PC-9 (cell line): ENCODE measurements at places on chromosomes 2 and 18. TPM values are rescaled to one million over a fixed set of nuclear protein-coding genes. Genes with fewer than 3 reads are reported as not detected.

DNA sequence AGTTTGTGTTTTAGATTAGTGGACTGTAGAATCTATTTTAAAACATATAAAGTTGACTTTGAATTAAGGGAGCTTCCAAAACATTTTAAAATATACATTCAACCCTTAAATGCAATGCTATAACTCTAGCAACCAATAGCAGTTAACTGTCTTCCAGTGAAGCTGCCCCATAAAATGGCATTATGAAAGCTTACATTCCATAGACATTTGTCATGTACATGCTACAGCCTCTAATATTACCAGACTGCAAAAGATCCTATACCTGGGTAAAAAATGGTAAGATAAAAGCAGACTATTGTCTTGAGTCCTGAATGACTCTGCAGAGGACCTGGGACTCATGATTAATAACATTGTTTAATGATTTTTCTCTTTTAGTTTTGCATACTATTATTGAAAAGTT, 489.4 kb downstream of the LRP1B start:
- no peak overlapping the region for H3K4me3 ChIP-seq
- no peaks in the 10 kb centered on the region for H3K27me3 ChIP-seq
- no peaks in the 10 kb centered on the region for H3K36me3 ChIP-seq
- H3K4me1 ChIP-seq, result no peaks in the 10 kb centered on the region

DNA sequence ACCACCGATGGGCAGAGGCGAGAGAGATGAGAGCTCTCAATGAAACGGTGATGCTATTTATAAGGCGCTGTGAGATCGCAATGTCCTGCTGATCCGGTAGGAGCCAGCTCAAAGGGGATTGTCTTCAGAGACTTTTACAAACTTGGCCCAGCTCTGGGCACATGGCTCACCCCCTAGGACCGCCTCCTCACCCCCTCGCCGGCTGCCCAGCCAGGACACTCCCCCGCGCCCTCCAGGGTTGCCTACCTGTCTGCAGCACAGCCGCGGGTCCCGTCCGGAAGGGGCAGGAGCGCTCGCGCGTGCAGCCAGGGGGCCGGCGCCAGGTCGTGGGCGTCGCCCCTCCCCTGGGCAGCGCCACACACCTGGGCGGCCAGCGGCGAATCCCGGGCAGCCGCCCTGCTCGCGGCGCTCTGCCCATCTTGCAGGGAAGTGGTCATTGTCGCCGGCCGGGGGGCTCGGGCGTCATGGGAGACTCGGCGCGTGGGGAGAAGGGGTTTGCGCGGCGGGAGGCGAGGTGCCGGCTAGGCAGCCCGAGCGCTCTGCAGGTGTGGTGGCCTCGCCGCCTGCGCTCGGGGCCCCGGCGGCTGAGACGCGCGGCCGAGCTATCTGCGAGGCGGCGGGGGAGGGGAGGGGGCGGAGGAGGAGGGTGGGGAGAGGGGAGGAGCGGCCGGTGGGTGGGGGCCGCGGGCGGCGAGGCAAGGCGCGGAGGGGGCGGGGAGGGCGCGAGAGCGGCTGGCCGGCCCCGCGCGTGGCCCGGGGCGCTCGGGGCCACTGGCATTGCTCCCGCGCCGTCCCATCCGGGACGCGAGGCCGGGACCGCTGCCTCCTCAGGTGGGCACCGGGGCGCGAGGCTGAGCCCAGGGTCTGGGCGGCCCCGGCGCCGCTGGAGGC, at the start of gene GRB14:
GRB14 (minus strand) TSS at position 610 of the 891 bp plus-strand sequence; CDS start at position 437, 173 bp downstream.
- DNase-seq, result peak; percentile 59
- peak within 1 kb of the TSS; percentile 63 for H3K4me3 ChIP-seq
- H3K4me1 ChIP-seq, result no peaks in the 10 kb centered on the region; the same call in 1 of the 2 replicates
- H3K36me3 ChIP-seq, result no peaks in the 10 kb centered on the region
- no peaks in the 10 kb centered on the region for H3K27me3 ChIP-seq

The PTPRN gene
- not detected in 2 replicates for total RNA-seq

- peaks cover 28% of the 10 kb centered on the region for H3K4me1 ChIP-seq
- H3K4me3 ChIP-seq, result peak overlapping the region; percentile 69
- H3K27me3 ChIP-seq, result no peaks in the 10 kb centered on the region
- 0 out of 2 replicates have a peak, but pooled peaks cover 7% of the 10 kb centered on the region for H3K36me3 ChIP-seq
- peak overlapping the region; percentile 78 for H3K27ac ChIP-seq
Observed at GRCh38 chr2:38374984-38375383, 2.1 kb downstream of the ATL2 start.

The TM4SF20 gene
- total RNA-seq, result not detected in 2 replicates

The PAX3 gene
- not detected in 2 replicates for total RNA-seq

DNA sequence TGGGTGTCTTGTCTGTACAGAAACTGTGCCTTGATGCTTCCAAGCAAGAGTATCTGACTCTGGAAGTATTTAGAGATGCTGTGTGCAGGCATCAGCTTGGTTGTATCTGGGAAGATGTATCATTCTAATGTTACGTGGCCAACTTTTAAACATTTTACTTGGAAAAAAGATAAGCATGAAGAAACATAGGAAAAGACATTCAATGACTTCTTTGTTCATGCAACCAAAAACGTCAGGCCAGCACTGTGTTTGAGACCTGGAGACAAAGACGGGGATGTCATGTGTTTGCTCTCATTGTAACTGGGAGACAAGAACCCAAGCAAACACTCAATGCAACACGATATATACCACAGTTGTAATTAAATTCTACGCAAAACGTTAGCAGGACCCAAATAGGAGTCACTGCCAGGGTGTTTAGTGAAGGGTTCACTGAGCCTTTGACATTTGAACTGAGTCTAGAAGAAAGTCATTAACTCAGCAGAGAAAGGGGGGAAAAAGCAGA, 8.9 kb upstream of the SESTD1 start:
- peak overlapping the region; percentile 88 for H3K27ac ChIP-seq
- H3K4me1 ChIP-seq, result peaks cover 73% of the 10 kb centered on the region
- no peaks in the 10 kb centered on the region for H3K36me3 ChIP-seq
- H3K27me3 ChIP-seq, result no peaks in the 10 kb centered on the region

DNA sequence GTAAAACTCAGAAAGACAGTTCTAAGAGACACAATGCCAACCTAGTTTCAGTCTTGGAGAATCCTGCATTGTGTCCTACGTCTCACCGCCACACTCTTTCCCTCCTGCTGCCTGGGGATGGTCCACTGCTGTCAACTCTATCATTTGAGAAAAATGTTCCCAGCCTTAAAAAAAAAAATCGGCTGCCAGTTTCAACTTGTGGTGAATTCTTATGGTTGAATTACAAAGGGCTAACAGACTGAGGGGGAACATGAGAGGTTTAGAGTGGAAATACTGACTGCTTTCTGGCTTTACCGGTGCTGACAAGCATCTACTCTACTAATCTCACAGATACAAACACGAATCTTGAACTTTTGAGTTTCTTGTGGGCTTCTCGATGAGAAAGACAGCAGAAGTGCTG, 74.0 kb downstream of the NAB1 start:
- no peaks in the 10 kb centered on the region for H3K27me3 ChIP-seq
- H3K36me3 ChIP-seq, result no peaks in the 10 kb centered on the region
- H3K27ac ChIP-seq, result no peak overlapping the region
- peaks cover 26% of the 10 kb centered on the region for H3K4me1 ChIP-seq

The WDR7 gene
- 5.9 and 7.7 TPM in 2 replicates for total RNA-seq

DNA sequence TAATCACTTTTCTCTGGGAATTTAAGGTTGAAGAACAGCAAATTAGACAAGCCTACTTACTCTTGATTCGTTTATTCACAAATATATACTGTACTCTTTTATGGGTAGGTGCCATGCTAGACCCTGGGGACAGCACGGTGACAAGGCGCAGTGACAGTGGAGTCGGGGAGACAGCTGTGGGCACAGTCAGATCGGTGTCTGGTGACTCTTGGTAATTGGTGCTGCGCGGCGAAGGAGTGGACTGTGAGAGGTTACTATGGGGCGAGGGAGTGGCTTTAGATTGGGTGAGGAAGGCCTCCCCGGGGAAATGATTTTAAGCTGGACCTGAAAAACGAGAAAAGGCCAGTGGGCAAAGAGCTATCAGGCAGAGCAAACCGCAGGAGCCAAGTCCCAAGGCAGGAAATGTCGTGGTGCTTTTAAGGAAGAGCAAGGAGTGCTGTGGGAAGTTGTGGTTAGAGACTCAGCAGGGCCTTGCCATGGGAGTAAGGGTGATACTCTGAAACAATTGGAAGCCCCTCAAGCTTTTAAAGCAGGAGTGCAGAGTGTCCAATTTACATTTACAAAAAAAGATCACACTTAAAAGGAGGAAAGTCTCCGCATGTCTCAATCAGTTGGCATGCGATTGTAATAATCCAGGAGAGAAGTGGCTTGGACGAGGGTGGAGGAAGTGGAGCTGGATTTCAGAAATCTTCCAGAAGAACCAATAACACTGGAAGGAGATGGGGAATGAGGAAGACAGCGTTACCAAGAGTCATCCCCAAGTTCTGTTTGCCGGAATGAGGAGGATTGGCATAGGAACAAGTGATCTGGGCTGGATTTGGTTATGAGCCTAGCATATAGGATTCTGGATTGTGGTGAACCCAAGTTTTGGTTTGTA, 36.1 kb upstream of the TXNDC2 start:
- H3K4me3 ChIP-seq, result peak overlapping the region; percentile 44; the same call in 1 of the 2 replicates
- peaks cover 22% of the 10 kb centered on the region; the same call in 1 of the 2 replicates for H3K36me3 ChIP-seq
